ENCODE measurements at places on chromosomes 12 and 14. TPM values are rescaled to one million over a fixed set of nuclear protein-coding genes. Genes with fewer than 3 reads are reported as not detected.
A peak's percentile ranks its signal among the peaks of the same experiment; 100 is the strongest.

- no peak for DNase-seq
Observed at GRCh38 chr14:83777516-83777915, 1752.4 kb upstream of the FLRT2 start.

VDR gene
- 3.0 TPM for total RNA-seq

NGB gene
- total RNA-seq = not detected

DNA sequence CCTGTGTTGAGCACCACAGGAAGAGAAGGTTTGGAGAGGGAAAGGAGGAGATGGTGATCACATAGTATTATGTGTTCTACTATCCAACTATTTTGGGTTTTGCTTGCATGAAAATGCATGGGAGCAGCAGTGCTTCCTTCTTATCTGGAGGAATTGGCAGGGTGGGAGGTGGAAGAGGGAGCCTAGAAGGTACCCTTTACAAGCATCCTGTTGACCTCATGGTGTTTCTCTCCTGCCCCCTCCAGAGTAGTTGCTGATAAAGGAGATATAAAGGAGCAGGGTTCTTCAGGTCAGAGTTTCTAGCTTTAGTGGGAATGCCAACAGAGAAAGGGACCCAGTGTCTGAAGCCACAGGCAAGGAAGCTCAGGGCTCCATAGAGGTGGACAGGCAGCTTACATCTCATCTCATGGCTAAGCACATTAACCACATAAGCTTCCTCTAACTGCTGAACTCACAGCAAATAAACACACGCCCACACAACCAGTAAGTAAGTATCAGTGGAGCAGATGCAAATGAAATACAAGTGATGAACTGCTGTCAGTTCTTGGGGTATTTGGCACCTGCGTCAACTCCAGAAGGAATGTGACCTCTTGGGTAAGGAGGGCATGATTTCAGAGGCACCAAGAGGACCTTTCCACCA lies 174.2 kb upstream of the SLC38A2 start:
- peak; percentile 25 for DNase-seq

DNA sequence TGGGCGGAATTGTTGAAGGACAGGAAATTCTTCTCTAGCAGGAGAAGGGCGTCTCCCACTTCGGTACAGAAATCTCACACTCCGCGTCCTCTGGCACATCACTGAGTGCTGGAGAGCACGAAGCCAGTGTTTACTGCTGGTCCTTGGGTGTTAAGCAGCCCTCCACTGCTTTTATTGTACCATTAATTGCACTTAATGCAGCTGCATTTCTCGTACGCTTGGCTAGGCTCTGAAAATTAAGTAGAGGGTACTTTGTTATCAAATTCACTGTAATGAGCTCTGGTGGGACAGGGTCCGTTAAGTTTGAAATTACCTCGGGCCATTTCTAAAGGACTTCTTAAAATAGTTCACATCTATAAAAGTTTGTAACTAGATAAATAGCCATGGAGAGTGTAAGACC lies 411.2 kb downstream of the NPAS3 start:
- DNase-seq = no peak

GRCh38 chr12:123815968-123816367 lies 53.9 kb downstream of the DNAH10 start:
- no peak for DNase-seq

LAG3 gene
- total RNA-seq = 5.2 TPM

DNA sequence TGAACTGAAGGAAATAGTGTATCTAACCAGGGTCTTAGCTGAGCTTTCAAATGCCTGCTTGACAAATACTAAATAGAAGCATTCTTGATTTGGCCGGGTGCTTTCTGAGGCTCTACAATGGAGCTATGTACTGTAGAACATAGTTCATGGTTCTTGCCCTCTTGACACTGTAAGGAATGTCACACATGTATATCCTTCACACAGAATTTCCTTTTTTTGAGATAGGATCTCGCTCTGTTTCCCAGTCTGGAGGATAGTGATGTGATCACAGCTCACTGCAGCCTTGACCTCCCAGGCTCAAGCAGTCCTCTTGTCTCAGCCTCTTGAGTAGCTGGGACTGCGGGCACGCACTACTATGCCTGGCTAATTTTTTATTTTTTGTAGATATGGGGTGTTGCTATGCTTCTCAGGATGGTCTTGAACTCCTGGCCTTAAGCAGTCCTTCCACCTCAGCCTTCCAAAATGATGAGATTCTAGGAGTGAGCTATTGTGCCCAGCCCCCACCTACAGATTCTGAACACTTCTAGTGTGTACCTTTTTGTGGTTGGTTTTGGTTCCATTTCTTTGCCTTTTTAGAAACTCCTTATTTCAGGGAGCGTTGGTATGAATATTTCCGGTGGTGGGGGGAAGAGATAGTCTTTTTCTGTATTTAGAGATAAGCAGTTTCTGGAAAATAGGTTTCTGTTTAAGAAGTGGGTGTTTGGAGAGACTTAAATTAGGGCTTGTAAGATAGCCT lies 4.2 kb downstream of the MLXIP start:
- DNase-seq = no peak

TAS2R19 gene
- 2.7 TPM for total RNA-seq

PTPRB gene
- 0.10 TPM for total RNA-seq

GRCh38 chr14:51208982-51209381 lies 31.1 kb upstream of the TMX1 start:
- no peak for DNase-seq

- DNase-seq = no peak
Observed at GRCh38 chr14:56273951-56274350, 155.7 kb downstream of the PELI2 start.

- no peak for DNase-seq
Observed at GRCh38 chr12:113548467-113548866, 76.8 kb upstream of the LHX5 start.

MYO1A gene
- total RNA-seq = 0.08 TPM

- DNase-seq = no peak
Observed at GRCh38 chr12:26135571-26135970, 10.7 kb upstream of the BHLHE41 start.

GRCh38 chr14:99758121-99758821 lies 34.9 kb upstream of the EML1 start:
- DNase-seq = no peak

TMEM63C gene
- total RNA-seq = 0.74 TPM

GRCh38 chr14:92759679-92760523 lies 11.5 kb upstream of the LGMN start:
- peak; percentile 64 for DNase-seq

GRCh38 chr12:57268264-57268663 lies 17.3 kb upstream of the STAC3 start:
- no peak for DNase-seq

JDP2 gene
- total RNA-seq = 16.0 TPM

VWF gene
- 0.23 TPM for total RNA-seq

GRCh38 chr12:40331886-40332285 lies 107.1 kb downstream of the LRRK2 start:
- DNase-seq = no peak

- no peak for DNase-seq
Observed at GRCh38 chr12:122265886-122266229, 436 bp downstream of the VPS33A start.

- DNase-seq = no peak
Observed at GRCh38 chr12:86052921-86053320, 178.8 kb downstream of the NTS start.

- DNase-seq = no peak
Observed at GRCh38 chr12:72748971-72749370, 476.8 kb downstream of the TRHDE start.

- DNase-seq = no peak
Observed at GRCh38 chr12:100266585-100266834, 369 bp downstream of the DEPDC4 start.

- no peak for DNase-seq
Observed at GRCh38 chr14:75286313-75286712, 7.7 kb downstream of the FOS start.

ZFYVE26 gene
- 25.6 TPM for total RNA-seq

GPATCH2L gene
- total RNA-seq = 42.6 TPM

DNA sequence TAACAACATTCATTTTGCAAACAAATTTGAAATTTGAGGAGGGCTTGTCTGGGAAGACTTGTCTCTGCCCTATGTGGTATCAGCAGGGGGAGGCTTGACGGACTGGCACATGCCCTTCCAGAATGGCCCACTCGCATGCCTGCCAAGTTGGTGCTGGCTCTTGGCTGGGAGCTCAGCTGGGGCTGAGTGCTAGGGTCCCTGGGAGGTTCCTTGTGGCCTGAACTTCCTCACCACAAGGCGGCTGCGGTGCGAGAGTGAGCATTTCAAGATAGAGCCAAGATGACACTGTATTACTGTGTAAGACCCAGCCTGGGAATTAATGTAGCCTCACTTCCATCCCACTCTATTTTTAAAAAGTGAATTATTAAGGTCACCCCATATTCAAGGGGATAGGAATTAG lies 271.6 kb upstream of the PLEKHG7 start:
- no peak for DNase-seq

- no peak for DNase-seq
Observed at GRCh38 chr12:50620109-50620977, 115.6 kb downstream of the DIP2B start.

- DNase-seq = peak; percentile 4
Observed at GRCh38 chr12:87150969-87151662, 878.1 kb downstream of the C12orf50 start.

GRCh38 chr12:7101694-7102131 lies 7.3 kb downstream of the C1RL start:
- no peak for DNase-seq

PTHLH gene
- not detected for total RNA-seq

- no peak for DNase-seq
Observed at GRCh38 chr14:79089576-79089975, 919.4 kb downstream of the NRXN3 start.

DNA sequence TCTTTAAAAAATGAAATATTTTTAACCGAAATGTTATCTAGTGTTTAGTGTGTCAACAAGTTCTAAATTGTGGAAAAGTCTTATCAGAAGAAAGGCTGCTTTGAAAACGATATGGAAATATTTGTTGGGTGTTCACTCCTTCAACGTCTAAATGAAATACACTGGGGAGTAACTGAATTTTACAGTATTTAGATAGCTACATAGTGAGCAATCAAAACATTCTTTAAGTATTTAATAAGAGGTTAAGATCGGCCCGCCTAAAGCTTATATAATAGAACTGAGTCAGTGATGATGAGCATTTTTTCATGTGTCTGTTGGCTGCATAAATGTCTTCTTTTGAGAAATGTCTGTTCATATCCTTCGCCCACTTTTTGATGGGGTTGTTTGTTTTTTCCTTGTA lies 228.3 kb downstream of the RAD51B start:
- no peak for DNase-seq

GRCh38 chr12:121791671-121792551 lies 1.6 kb downstream of the RHOF start:
- no peak for DNase-seq

- DNase-seq = no peak
Observed at GRCh38 chr14:35435177-35435576, 30.6 kb upstream of the NFKBIA start.

DNA sequence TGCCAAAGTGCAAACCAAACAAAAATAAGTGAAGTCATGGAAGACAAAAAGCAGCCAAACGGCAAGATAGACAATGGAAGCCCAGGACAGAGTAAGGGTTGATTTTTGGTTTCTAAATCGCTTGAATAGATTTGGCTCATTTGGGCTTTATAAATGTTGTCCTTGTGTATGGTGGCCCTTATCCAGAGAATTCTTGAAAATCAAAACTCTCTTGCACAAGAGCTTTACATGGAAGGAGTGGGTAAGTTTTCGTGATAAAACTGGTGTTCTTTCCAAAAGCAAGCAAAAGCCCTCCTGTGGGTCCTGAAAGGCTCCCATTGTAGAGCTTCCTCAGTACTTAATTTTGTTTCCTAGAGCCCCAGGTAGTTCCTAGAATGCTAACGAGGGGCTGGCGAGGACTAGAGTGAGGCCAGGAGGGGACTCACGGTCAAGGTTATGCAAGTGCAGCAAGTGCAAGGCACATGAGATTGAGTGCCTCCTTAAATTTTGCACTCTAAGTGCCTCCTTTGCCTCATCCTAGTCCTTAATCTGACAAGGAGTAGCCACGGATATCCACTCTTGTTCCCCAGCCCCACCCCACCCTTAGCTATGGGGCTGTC lies 4.1 kb downstream of the SIX6 start:
- no peak for DNase-seq

GRCh38 chr12:126858560-126858959 lies 1408.4 kb upstream of the TMEM132C start:
- no peak for DNase-seq

GRCh38 chr14:68104518-68104917 lies 284.9 kb downstream of the RAD51B start:
- DNase-seq = no peak

- peak; percentile 45 for DNase-seq
Observed at GRCh38 chr14:23071244-23071920, 14.1 kb upstream of the CDH24 start.

DNA sequence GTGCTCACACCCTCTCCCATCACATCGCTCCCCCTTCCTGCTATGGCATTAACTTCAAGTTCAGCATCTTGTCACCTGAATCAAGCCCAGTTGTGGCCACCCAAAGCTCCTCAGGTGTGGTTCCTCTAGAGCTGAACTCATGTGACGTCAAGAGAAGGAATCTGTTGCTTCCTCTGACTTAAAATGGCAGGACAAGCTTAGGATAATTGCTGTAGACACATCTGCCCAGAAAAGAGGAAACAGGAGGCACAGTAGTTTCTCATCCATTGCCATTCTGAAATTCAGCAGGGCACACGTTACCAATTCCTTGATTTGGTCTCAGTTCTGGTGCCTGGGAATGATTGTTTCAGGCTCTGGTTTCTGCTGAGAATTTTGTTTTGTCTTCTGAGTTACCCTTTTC lies 52.1 kb downstream of the RCOR1 start:
- no peak for DNase-seq

- no peak for DNase-seq
Observed at GRCh38 chr12:127531542-127531941, 735.4 kb upstream of the TMEM132C start.

LUM gene
- total RNA-seq = 0.31 TPM

DNA sequence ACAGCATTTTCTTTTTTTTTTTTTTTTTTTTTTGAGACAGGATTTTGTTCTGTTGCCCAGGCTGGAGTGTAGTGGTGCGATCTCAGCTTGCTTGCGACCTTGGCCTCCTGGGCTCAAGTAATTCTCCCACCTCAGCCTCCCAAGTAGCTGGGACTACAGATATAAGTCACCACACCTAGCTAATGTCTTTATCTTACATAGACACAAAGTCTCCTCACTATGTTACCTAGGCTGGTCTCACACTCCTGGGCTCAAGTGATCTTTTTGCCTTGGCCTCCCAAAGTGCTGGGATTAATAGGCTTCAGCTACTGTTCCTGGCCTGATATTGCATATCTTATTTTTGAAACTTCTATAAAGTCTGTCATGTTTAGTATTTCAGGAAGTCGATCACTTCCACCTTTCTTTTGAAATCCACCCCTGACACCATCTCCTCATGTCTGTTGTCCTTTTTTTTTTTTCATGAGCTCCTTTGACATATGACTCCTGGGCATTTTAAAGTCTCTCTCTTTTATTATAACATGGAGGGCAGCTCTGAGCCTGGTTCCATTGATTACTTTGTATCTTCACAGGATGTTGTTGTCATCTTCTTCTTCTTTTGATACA lies 5.9 kb upstream of the A2ML1 start:
- DNase-seq = no peak

DNA sequence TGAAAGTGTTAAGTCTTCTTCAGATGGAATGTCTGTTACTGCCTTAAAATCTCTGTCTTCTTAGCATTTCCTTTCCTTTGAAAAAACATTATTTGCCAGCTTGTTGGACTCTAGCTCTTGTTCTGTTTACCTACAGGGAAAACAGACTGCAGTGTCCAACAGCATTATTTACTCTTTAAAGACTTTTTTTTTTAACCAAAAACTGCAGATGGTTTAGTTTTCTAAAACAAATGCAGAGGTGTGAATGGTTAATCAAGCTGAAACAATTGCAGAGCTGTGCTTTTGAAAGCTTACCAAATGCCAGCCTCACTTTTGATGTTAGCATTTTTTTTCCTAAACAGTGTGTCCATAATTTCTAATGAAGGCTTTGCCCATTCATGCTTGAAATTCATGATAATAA lies 323.3 kb downstream of the TMEM117 start:
- no peak for DNase-seq

Measured in GM12878 (cell line).